Right kidney (tissue), 9 donors: ENCODE measurements at places on chromosomes 16 and 17.

DNA sequence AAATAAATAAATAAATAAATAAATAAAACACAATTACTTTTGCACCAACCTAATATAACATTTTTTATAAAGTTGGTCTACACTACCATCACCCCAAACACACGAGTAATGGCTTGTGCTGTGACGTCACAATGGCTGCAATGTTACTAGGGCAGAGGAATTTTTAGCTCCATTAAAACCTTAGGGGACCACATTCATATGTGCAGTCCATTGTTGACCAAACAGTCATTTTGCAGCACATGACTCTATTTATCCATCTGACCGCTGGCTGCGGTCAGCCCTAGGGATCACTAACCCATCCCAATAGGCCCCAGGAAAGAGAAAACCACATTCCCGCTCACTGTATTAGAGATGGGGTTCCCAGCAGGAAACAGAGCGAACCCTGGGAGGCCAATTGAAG, 9.6 kb downstream of the CDH5 start:
- DNase-seq = no peak

DNA sequence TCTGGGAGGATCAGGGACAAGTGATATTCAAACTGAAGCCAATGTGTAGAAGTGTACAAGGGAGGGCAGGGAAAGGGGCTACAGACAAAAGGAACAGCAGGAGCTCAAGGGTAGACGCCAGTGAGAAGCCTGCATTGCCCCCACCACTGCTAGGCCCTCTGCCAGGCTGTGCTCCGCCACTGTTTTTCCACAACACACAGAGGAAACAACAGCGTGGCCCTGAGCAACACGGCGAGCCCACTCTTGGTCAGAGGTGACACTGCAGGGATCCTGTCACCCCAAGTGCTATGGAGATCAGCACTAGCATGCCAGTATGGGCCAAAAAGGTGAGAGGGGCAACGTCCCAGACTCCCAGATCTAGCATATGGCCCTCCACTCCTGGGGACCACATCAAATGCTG, 23.4 kb downstream of the MYO18A start:
- no peak for DNase-seq

DNA sequence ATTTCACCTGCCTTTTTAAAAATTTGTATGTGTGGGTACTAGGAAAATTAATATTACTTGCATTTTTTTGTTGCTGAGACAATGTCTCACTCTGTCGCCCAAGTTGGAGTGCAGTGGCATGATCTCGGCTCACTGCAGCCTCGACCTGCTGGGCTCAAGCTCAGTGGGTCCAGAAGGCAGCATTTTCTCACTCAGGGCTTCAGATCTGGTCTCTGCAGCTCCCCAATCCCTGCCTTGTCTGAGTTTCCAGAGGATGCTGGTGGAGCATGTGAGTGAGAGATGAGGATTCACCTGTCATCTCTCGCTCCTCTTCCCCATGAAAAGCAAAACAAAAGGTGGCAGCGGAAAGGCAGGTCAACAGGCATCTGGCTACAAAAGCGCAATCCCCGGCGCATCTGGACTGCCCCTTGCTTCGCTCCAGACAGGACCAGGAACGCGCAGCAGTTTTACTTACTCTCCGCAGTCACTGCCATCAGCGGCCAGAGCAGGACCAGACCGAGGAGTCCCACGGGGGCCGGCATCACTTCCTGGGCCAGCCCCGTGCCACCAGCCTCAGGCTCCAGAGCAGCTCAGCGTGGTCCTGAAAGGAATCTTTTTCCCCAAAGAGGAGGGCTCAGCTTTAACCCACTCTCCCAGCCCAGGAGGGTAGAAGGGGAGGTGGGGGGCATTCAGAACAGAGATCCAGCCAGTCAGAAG, 59.9 kb downstream of the LITAF start:
- DNase-seq = peak; percentile 26

DNA sequence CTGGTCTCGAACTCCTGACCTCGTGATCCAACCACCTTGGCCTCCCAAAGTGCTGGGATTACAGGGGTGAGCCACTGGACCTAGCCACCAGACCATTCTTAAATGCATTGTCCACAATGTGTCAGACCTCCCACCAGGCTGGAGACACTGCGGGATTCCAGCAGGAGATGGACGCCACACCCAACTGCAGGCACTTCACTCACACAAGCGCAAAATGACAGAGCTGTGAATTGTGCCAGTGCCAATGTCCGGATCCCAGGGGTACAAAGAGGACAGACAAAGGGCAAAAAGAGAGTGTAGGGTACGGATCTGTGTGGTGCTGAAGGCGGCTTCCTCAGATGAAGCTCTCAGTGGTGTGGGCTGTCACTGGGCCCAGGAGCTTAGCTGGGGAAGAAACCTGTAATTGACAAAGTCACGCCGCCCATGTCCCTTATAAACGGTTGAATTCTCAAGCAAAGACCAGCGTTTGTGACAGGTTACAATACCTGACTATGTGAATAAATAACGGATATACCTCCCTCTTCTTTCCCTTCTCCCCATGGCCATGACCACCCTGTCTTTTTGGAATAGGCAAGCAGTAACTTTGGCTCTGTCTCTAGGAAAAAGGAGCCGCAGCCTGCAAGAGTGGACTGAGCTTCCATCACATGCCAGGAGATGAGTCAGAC, 40.0 kb downstream of the HS3ST3A1 start:
- DNase-seq = peak; percentile 7

- no peak for DNase-seq
These were observed 89.0 kb downstream of the SHISA6 start for GRCh38 chr17:11330006-11330405.

GRCh38 chr17:76561799-76562268, 22.0 kb downstream of the PRCD start:
- no peak for DNase-seq
